Activated CD4-positive, alpha-beta T cell treated with anti-CD3 and anti-CD28 coated beads, Interleukin-10, Interleukin-2, amounts not matched to agents 100 ng/mL and 50 ng/mL, durations not matched to agents 16 hours and 8 hours (primary cell): ENCODE measurements at places on chromosomes 2 and 18.

GRCh38 chr2:54664238-54664786 is 59.1 kb upstream of the EML6 start:
- no peak for DNase-seq

DNA sequence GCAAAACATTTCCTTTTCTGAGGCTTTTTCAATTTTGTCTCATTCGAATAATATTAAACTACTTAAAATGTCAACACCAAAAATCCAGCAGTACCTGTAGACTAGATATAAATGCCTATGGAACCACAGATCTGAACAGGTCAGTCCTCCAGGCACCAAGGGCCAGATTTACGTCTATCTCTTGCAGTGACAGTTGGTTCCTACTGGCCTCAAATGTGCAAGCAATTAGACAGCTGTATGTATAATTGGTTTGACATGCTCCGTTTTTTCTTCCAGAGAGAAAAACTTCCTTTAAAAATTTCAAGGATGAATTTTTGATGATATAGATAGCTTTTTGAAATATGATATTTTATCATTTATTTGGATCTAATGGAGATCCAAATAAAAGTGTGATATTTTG is 443.8 kb upstream of the POU3F3 start:
- no peak for DNase-seq

- no peak for DNase-seq
These were observed 3.5 kb downstream of the ESPNL start for GRCh38 chr2:238103465-238104225.

DNA sequence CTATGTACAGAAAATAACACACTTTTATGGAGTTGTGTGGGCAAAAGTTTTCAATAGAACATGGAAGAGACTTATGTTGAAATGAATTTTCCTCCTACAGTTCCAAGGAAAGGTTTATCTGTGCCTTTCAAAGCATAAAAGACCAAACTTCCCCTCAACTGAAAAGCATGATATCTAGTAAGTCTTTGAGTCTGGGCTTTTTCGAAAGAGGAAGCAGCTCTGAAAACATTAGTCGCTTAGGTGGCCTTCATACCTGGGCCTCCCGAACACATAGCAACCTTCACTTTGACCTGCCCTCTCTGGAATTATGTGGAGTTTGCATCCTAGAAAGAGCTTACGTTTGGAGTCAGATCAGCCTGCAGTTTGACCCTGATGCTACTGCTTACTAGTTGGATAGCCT is 4.8 kb upstream of the CAPN14 start:
- no peak for DNase-seq

- DNase-seq = no peak
These were observed 5.3 kb downstream of the NEU4 start for GRCh38 chr2:241814393-241814642.

- peak; percentile 67 for DNase-seq
These were observed 705 bp upstream of the TEX261 start for GRCh38 chr2:70995426-70995729.

DNA sequence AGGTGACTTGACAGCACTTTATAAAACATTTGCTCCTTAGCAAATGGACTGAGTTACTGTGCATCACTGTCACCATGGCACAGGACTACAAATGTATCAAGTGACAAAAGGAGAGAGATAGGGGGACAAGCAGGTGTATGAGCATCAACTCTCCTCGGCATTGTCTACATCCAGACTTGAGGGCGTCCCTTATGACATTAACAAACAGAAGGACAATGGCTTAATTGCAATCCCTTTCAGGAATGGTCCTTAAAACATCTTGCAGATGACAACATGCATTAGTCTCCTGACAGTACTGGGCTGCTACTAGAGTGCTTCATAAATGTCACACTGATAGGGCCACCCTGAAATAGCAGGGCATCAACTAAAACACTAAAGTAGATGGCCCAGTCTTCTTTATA is 198.8 kb downstream of the PDE1A start:
- no peak for DNase-seq

DNA sequence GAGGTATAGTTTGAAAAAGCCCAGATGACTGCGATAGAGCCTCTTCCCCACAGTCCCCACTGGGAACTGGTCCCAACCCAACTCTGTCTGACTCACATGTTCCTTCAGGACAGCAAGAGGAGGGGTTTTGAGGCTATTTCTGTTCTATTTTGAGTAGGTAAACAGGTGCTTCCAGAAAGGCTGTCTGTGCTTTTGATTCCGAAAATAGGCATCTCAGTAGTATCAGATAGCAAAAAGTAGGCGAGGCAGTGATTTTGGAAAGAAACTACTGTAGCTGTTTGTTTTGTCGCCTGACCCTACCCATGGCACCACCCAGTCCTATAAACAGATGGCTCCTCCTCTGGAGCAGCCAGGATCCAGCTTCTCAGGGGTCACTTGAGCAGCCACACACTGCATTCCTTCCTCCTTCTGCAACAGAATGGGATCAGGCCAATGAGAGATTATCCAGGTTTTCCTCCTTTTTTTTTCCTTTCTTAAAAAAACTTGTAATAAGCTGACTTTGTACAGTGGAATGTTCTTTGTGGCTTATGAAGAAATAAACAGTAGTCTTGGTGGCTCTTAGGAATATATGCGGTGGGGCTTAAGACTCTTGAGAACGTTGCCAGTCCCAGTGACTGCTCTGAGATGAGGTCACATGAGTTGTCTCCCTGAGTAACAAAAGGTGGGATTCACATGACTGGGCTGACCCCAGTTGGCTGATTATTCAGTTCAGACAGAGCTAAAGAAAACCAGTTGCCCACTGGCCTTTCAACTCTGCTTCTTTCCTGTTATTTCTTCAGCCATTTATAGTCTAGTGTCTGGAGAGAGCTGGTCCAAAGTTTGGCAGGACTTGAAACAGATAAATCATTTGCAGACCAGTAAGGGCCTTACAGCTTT is 98.6 kb downstream of the KCNS3 start:
- no peak for DNase-seq

DNA sequence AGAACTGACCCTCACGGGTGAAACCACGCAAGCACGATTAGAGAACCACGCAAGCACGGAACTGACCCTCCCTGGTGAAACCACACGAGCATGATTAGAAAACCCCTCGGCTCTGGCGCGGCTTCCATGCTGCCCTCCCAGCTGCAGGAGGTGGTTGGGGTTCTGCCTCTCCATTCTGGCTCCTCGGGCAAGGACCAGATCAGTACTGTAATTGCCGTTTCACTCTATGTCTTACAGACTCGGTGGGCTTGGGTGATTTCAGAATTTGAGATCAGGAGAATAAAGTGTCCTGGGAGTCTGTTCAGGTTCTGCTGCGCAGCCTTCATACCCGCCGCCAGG is 58.3 kb upstream of the KCNG2 start:
- no peak for DNase-seq

DNA sequence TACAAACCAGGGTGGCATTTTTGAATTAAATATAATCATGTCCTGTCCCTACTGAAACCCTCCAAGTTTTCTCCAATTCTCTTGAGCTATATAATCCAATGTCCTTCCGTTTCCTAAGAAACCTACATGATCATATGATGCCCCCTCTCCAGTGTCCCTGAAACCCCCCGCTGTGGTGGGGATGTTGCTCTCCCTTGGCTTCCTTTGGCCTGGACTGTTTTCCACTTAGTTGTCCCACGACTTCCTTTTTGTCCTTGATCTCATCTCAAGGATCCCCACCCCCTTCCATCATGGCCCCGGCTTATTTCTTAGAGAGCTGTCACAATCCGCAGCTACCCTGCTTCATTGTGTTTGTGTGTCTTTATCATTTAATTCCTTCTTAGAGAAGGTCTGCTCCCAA is 43.8 kb downstream of the TMEM18 start:
- DNase-seq = no peak

DNA sequence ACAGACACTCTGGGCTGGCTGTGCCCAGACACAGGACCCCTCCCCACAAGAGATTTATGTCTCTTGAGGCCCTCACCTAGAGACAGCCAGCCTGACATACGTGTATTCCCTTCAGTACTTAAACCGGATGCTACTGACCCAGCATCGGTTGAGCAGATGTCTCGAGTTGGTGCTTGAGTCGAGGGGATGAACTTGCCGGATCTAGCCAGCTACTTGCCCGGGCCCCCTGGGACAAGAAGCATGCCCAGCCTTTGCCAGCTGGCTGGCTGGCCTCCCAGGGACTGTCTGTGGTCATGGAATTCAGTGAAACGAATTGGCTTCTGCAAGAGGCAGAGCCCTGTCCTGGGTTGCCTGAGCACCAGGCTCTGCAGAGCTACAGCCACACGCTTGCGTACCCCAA is 36.0 kb downstream of the DNMT3A start:
- no peak for DNase-seq

GRCh38 chr2:165795011-165795410 is 964 bp upstream of the GALNT3 start:
- peak; percentile 10 for DNase-seq

- DNase-seq = no peak
These were observed 36.7 kb downstream of the DNMT3A start for GRCh38 chr2:25304826-25305596.

- DNase-seq = no peak
These were observed 65.5 kb upstream of the GPC1 start for GRCh38 chr2:240369801-240370585.
